ENCODE measurements at places on chromosomes 2 and 18.

DNA sequence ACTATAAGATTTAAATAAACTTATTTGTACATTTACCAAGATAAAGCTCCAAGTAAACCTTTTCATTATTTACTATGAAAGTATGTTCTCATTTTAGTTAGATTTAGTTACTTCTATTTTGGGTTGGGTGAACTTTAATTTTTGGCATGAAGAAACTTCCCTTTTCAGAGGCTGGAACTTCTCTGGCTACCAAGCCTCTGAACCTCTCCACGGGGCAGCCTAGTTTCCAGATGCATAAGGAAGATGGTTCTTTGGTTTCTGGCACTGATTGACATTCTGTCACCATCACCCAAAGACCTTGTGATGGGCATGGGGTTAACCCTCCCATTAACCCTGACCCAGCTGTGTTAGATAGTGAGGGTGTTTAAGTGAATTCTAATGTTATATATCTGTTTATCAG is 17.1 kb downstream of the PSD4 start:
- DNase-seq, result no peak

DNA sequence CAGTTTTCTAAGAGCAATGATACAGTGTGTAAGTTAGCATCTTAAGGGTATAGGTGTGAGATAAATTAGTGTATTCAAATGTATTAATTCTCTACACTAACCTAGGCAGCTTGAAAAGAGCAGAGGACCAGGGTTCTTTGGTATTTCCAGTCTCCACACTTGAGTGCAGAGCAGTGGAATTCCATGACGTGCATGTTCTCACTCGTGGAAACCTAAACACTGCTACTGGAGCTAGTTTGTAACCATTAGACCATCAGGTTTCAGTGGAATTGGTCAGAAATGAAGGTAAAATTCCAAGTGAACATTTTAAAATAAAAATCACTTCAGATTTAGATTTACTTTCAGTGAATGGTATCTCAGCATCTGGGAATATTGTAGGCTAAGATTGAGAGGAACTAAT is 9.0 kb downstream of the SPTBN1 start:
- DNase-seq, result no peak

- DNase-seq, result no peak
These were observed 98.1 kb upstream of the ZFP36L2 start for GRCh38 chr2:43324259-43325106.

- no peak for DNase-seq
These were observed 1135.1 kb upstream of the CHAC2 start for GRCh38 chr2:52632543-52632942.

GRCh38 chr18:60372132-60372531 is 443 bp downstream of the MC4R start:
- no peak for DNase-seq

DNA sequence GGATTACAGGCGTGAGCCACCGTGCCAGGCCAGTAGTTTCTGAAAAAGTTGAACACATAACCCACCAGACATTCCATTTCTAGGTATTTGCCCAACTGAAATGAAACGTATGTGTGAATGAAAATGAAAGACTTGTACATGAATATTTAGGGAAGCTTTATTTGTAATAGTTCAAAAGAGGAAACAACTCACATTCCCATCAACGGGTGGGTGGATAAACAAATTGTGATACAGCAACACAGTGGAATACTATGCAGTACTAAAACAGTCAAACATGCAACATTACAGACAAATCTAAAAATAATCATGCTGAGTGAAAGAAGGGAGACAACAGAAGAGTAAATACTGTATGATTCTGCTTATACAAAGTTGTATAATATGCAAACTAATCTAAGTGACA is 46.8 kb downstream of the TMEM131 start:
- DNase-seq, result no peak

DNA sequence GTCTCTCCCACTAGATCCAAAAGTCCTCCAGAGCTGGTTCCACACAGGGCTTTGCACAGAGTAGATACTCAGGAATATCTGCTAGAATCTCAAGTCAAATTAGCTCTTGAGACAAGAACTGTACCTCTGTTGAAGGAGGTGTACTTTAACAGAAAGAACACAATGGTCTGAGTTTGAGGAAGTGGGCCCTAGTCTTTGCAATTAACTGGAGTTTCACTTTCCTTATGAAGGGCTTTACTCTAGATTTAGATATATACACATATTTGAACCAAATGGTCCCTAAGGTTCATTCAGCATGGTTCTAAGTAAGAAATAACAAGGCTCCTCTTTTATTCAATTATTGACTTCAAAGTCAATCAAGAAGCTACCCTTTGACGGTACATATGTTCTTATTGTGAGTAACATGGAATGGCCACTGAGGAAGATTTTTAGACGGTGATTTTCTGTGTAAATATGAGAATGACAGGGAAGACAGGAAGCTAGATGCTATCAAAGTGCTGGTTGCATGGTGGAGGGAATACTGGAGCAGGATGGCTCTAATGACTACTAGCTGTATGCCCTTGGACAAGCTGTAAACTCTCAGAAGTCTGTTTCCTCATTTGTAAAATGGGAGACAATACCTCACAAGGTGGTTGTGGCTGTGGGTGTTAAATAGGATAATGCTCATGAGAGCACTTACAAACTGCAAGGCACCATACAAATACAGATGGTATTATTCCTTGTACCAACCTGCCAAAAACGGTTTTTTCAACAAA is 73.5 kb upstream of the SERTAD2 start:
- no peak for DNase-seq

DNA sequence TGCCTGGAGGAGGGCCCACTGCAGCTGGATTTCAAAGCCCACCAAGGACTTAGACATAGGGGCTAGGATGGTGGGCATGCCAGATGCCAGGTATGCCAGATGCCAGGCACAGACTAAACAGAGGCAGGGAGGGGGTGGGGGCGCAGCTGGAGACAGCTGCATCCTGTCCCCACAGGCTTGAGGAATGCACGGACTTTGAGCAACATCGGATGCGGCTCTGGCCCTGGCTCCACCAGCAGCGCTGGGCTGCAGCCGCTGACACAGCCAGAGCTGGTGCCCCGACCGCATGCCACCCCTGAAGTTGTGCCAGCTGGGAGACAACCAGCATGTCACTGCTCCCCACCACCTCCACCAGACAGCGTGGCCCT is 39.5 kb downstream of the AQP12A start:
- DNase-seq, result no peak

GRCh38 chr2:40028792-40029488 is 249.9 kb upstream of the THUMPD2 start:
- DNase-seq, result no peak

- no peak for DNase-seq
These were observed 70.3 kb downstream of the VAPA start for GRCh38 chr18:9984080-9984479.

DNA sequence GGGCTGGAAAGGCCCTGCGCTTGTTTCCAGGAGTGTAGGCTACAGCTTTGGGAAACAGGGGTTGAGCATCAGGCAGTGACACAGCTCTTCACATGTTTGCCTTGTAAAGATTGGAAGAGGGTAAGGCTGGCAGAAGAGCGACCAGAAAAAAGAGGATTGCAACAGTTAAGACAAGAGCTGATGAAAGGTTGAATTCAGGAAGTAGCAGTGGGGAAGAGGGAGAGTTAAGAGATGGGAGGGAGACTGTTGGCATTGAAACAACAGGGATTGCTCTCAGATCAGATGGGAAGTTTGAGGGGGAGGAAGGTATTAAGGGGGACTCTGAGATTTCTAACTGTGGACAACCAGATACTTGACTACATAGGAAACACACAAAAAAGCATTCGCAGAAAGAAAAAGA is 96.9 kb downstream of the CTAGE1 start:
- DNase-seq, result no peak

GRCh38 chr2:106107509-106108131 is 86.5 kb downstream of the UXS1 start:
- no peak for DNase-seq

DNA sequence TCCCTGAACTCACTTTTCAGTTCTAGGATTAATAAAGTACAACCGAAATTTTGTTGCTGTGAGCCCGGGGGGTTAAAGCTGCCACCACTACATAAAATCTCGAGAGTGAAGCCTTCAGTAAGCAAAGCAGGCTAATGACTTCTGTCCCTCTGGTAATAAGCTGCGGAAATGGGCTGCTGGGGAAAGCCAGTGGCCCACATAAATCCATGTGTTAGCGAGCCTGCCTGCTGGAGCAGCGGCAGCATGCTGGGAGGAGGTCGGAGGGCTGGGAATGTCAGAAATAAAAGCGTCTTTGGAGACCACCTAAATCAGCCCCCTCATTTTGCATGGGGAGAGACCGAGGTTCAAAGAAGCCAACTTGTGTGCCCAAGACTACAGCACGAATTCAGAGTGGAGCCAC is 371.7 kb downstream of the TNS1 start:
- no peak for DNase-seq

- DNase-seq, result no peak
These were observed 35.6 kb downstream of the HDAC4 start for GRCh38 chr2:239365071-239365781.

DNA sequence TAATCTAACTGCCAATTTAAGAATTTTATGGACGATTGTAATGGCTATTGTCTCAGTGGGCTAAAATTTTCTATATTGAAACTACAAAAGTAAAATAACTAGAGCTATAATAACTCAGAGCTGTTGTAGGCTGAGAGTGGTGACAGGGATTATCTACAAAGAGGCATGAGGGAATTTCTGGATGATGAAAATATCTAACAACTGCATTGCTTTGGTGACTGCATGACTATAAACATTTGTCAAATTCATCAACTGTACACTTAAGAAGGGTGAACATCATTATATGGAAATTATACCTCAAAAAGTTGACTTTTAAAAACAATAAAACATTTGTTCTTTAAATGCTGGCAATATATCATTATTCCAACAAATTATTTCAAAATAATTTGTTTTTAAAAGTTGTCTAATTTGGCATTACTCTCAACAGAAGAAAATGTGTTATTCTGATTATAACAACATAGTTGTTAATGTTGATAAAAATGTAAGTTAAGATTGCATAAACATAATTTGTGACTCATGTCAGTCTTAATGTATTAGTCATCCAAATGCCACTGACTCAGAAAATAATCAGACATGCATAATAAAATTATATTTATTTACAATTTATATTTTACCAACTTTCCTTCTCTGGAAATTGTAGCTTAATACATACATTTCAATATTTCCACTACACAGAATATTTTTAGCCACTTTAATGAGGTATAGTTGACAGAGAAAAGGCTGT is 865.1 kb upstream of the VRK2 start:
- no peak for DNase-seq

- peak; percentile 19 for DNase-seq
These were observed 75.6 kb downstream of the NDUFA10 start for GRCh38 chr2:239949537-239949936.

- DNase-seq, result no peak
These were observed 633.2 kb upstream of the PKDCC start for GRCh38 chr2:41414486-41415230.

DNA sequence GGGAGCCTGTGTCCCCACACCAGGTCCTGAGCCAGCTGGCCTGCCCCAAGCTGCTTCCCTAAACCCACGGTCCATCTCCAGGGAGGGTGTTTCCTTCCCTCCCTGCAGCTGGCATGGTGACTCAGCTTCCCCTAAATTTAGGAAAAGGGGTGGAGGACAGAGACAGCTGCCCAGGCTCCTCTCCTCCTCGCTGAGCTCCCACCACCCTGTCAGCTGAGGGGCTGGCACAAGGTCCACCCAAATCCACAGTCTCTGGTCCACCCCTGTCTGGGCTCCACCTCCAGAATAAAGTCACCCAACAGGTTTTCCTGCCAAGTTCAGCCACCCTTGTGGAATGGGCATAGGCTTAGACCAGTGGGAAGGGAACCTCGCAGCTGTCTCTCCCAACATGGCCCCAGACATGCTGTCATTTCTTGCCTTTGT is 156.5 kb downstream of the TNS1 start:
- DNase-seq, result no peak

- no peak for DNase-seq
These were observed 14.9 kb upstream of the LCT start for GRCh38 chr2:135851858-135852257.

DNA sequence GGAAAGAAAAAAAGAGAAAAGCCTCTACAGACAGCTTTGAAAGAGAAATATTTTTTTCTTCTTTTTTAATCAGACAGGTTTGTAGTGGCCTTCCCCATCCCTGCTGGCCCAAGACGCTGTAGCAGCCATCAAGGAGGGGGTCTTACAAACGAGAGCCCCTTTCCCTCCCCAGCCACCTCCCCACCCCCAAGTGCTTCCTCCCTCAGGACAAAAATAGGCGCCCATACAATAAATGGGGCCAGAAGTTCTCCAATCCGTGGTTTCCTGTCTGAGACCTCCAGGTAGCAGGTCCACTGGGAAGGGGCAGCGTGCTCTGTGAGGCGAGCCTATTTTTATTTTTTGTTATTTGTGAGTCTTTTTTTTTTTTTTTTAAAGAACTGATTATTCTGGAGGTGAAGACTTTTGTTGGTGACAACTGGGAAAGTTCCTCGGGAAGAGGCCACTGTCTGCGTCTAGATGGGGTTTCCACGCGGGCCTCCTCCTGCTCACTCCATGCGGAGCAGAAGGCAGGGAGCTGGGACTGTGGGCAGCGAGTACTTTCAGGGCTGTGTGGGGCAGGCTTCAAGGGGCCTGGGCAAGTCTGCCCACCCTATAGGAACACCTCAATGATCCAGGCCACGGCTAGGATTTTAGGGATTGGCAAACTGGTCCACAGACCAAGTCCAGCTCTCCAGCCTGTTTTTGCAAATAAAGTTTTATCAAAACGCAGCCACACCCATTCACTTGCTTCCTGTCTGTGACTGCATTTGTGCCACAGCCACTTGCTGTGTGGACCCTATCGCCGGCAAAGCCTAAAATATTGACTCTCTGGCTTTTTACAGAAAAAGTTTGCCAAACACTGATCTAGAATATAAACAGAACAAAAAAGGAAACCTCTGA is 139.6 kb downstream of the CTIF start:
- DNase-seq, result peak; percentile 36

GRCh38 chr2:130300258-130300969 is 42.3 kb upstream of the IMP4 start:
- peak; percentile 35 for DNase-seq

DNA sequence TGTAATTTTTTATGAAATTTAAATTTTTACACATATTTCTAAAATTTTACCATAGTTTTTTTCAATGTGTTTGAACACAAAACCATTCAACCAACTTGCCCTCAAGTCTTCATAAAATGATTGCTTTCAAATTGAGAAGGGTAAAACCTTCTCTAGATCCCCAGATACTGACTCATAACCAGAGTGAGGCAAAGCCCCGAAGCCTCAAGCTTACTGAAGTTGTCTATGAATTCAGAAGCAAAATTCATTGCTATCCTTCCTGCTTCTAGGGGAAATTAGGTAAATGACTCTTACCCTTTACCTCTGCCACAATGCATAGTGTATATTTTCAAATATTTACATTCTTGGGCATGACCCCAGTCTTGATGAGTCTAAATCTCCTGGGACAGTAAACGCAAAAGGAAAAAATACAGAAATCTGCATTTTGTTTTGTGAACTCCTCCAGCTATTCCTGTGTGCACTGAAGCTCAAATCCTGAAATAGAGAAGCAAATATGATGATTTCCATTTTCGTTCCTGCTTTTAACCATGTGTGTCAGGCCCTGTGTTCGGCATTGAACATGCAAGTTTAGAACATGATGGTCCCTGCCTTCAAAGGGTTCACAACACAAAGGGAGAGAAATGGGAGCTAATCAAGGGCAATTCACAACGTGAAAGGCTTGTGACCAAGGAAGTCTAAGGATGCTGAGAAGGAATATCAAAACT is 246.3 kb downstream of the SUCLG1 start:
- DNase-seq, result no peak
